ENCODE measurements at places on chromosomes 5 and 9.

DNA sequence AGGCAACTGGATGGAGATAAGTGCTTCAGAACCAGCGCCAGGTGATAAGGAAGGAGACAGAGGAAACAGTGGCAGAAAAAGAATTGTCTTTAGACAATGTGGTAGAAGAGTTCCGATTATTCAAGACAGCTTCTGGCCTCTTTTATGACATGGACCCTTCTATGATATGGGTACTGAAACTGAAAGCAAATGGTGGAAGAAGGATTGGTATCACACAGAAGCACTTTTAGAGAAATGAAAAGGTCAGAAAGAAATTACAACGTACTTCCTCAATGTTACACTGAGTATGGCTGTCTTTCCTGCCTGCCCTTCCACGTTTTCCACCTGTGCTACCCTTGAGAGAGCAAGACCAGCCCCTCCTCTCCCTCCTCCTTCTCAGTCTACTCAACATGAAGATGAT, 959.3 kb downstream of the DNAH5 start:
- DNase-seq, result no peak

DNA sequence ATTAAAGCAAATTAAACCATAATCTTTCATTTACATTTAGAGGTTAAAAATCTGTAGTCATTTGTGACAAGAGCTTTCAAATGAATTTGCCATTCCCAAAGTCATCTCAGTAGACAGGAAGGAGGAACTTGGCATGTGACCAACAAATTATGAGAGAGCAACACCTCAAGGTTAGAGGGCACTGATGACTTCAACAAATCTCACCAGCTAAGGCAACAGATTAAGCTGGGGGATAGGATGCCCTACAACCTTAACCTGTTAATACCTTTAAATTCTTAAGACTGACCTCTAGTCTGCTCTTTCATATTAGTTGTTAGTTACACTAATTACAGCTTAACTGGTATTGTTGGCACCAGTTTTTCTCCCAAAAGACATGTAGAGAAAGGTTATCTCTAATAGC, 18.4 kb downstream of the POU5F2 start:
- DNase-seq, result no peak

DNA sequence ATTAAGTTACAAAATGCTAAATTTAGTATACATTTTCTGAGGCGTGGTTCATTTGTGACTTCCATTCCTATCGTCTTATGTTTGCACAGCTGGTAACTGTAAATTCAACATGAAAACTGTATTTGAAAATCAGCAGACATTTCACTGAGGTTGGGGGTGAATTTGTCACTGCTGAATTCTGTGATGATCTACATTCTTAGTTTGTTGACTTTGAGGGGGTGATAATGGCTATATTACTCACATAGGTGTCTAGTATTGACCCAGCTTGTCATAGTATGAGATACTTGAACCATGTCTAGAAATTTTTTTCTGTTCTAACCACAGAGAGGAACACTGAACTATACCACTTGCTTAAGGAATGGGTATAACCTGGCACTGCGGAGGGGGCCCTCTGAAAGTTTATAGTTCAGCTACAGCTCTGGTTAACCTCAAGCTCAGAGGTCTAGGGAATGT, 313.3 kb downstream of the PIK3R1 start:
- no peak for DNase-seq

- peak; percentile 52 for DNase-seq
Observed at GRCh38 chr5:126801992-126802294, 25.0 kb downstream of the LMNB1 start.

DNA sequence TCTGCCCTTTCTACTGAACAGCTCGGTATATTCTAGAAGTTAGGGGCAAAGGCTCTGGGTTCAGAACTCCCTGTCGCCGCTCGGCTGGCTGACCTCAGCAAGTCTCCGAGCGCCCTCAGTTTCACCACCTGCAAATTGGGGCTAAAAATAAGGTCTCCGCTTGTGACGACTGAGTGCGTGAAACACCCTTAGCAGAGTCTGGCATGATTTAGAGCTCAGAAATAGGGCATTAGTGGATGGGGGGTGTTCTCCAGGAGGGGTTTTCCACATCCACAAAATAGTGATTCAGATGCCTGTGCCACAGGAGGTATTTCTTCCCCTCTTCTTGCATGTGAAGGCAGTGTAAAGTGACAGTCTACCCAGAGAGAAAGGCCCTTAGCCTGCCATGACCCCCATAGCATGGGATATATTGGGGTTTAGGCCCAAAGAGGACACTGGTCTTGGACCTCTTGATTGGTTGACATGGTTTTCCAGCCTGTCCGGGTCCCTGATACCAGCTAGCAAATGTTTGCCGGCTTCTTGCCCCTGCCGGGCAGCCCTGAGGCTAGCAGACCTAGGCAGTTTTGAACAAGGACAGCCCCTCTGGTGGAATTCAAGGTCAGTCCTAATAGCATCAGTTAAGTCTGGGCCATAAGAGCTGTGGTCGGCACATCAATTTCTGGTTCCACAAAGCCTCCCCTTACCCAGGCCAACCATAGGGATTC, 1.4 kb downstream of the ERGIC1 start:
- peak; percentile 58 for DNase-seq

- peak; percentile 82 for DNase-seq
Observed at GRCh38 chr9:33117306-33117705, 40.8 kb upstream of the SMU1 start.

DNA sequence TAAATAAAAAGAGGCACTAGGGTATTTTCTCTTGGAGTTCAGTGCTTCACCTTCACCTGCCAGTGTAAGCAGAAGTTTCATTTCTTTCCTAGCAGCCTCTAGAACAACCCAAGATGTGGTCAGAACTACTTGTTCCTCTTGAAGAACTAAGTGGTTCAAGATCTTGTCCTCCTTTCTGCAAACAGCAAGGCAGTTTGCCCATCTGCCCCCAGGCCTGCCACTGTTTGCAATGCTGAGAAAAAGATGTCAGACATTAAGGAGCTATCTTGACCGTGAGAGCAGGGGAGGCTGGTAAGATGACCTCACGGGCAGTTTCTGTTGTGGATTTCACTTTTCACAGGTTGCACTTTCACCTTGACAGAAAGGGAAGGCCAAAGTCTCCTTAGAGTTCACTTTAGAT, 52.0 kb upstream of the KLF4 start:
- no peak for DNase-seq

DNA sequence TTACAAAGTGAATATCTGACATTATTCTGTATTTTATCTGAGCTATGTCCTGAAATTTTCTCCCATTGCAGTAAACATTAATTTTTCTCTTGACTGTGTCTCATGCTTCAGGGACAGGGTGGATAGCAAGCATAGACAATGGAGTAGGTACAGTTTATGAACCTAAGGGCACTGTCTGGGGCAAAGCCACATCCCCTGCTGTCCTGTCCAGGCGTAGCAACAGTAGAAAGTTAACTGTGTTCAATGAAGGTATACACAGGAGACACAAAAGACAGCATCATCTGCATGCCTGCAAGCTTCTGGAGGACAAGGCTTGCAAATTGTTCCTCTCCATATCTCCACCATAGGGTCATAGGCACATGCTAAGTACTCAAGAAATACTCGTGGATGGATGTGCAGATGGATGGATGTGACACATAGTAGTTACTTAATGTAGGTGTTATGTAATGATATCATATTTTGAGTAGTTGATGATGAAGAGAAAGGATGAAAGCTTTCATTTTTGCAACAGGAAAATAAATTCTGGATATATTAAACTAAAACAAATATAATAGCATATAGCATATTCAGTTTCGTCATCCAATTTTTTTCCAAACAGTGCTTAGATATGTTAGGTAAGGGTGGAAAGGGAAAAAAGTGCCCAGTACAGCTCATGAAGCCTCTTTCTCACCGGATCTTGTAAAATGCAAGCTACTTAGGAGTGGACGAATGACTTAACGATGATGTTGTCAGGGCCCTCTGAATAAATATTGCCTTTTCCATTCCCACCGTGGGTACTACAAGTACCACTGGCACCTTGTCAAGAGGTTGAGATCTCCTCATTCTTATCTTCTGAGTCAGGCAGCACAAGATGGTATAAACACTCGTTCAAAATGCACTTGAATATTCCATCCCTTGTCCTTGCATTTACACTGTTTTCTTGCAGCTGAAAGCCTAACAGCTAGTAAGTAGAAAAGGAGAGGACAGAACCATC, 19.9 kb upstream of the ZSWIM6 start:
- no peak for DNase-seq

- peak; percentile 4 for DNase-seq
Observed at GRCh38 chr5:144779368-144779767, 608.7 kb downstream of the KCTD16 start.

DNA sequence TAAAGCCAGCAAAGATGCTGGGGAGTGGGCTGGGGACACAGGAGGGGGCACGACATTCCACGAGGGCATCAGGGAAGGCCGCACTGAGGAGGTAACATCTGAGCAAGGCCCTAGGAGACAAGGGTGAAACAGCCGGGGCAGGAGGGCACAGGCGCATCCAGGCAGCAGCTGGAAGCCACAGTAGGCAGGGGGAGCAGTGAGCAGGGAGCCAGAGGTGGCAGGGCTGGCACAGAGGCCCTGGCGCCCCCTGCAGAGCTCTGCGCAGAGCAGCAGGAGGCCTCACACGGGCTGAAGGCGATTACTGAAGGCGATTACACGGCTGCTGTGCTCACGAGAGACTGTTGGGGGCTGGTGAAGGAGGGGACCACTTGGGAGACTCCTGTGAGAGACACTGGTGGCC, 15.4 kb downstream of the LMAN2 start:
- DNase-seq, result peak; percentile 90

DNA sequence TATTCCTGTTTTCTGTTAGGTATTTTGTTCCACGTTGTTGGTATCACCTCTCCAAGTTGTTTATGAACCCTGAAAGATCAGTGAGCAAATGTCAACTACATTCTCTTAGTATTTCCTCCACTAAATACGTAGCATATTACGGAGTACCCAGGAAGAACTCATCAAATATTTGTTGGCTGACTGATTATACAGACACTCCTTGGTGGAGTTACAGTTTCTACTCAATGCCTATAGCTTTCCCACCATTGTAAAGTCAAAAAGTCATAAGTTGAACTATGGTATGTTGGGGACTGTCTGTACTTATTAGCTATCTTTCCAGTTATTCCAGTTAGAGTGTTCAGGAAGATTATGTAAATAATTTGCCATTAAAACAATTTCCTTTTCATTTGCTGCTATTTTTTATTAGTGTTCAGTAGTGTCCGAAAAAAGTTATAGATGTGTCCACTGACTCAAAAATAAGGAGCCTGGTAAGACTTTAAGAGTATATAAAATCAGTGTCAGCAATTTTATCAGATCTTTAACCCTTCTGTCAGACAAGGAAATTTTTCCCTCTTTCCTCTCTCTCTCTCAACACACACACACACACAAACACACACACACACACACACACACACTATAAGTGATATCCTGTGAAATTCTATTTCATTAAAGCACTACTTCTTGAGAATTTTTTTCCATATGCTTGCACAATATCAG, 6.8 kb upstream of the APBA1 start:
- no peak for DNase-seq

DNA sequence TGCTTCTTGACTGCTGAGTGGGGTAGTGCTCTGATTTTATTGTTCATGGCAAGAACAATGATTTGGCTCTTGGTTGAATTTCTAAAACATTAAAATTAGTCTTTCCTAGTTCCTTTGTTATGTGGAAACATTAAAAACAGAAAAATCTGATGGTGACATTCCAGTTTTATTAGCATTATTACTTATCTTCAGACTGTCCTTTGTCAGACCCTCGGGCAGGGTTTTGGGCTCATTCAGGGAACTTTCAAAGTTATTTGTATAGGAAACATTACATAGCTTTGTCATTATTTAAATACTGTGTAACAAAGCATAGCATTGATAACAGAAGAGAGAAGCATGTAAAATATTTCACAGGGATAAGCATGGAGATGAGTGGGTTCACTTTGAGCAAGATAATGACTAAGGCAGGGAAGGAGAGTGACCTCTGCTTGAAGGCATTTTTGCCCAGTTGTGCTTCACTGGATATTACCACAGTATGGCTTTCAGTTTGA, 119.9 kb downstream of the KDM4C start:
- DNase-seq, result peak; percentile 76

- no peak for DNase-seq
Observed at GRCh38 chr9:14056316-14056861, 257.6 kb downstream of the NFIB start.

GRCh38 chr5:133052317-133053175, 733 bp downstream of the HSPA4 start:
- peak; percentile 89 for DNase-seq

GRCh38 chr5:154478224-154478565, at the start of gene HAND1:
Gene HAND1 (minus strand): TSS chr5:154478227. CDS start chr5:154478008, 219 bp downstream.
- peak; percentile 89 for DNase-seq

GRCh38 chr5:26482810-26483375, 555.5 kb downstream of the CDH9 start:
- DNase-seq, result peak; percentile 80

GRCh38 chr5:164230341-164230740, 724.9 kb downstream of the MAT2B start:
- no peak for DNase-seq

DNA sequence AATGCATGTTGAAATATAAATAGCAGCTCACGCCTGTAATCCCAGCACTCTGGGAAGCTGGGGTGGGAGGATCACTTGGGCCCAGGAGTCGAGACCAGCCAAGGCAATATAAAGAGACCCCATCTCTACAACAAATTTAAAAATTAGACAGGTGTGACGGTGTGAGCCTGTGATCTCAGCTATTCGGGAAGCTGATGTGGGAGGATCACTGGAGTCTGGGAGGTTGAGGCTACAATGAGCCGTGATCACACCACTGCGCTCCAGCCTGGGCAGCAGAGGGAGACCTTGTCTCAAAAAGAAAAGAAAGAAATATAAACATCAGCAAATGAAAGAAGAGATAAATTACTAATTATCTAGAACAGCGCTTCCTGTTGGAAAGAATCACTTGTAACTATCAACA, 105.0 kb downstream of the MAPKAP1 start:
- no peak for DNase-seq

DNA sequence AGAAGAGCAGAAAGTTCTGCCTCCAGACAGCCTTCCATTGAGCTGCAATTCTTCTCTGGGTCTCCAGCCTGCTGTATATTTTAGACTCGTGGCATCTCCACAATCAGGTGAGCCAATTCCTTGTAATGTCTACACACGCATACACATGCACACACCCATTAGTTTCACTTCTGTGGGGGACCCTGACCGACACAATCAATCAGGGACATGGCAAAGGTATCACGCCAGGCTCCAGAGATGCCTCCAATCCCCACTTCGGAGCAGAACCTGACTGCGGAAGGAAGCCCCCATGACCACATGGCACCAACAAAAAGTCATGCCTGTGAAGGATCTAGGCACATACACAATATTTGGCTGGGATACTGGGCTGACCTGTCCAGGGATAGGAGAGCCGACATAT, 21.4 kb downstream of the SEMA4D start:
- no peak for DNase-seq

GRCh38 chr9:105877721-105878120, 183.4 kb downstream of the TMEM38B start:
- no peak for DNase-seq

DNA sequence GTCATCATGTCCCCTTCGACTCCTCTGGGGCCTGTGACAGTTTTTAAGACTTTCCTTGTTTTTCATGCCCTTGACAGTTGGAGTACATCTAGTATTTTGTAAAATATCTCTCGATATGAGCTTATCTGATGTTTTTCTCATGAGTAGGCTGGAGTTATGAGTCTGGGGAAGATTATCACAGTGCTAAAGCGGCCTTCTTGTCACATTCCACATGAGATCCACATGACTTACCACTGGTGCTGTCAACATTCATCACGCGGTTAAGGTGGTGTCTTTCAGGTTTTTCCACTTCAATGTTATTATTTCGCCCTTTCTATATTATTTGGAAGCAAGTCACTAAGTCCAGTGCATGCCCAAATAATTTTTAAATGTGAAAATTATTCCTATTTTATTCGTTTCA, 17.1 kb upstream of the CAST start:
- no peak for DNase-seq
